Activated CD4-positive, alpha-beta T cell treated with anti-CD3 and anti-CD28 coated beads for 24 hours (primary cell): ENCODE measurements at places on chromosomes 2 and 18.

DNA sequence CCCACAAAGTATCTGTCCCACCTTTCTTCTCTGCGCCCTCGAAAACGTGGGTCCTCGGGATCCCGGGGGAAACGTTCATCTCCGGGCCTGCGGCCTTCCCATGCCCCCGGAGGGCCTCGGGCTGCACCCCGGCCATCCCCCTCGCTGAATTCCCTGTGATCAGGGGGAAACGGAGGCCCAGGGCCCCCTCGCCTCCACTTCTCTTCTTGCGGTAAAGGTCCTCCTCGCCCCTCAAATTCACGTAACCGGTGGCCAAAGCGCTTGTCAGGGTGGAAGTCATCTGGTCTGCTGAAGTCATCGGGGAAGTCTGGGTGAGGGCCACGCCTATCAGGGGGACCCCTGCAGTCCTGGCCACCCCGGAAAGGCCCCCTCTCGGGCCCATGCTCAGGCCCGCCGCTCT, 12.3 kb downstream of the SFT2D3 start:
- no peak for DNase-seq

GRCh38 chr2:101540518-101540917, 65.6 kb upstream of the RFX8 start:
- no peak for DNase-seq

- DNase-seq, result no peak
These were observed 339.9 kb upstream of the PKDCC start for GRCh38 chr2:41707790-41708451.

GRCh38 chr2:8538931-8539621, 142.8 kb upstream of the ID2 start:
- no peak for DNase-seq

DNA sequence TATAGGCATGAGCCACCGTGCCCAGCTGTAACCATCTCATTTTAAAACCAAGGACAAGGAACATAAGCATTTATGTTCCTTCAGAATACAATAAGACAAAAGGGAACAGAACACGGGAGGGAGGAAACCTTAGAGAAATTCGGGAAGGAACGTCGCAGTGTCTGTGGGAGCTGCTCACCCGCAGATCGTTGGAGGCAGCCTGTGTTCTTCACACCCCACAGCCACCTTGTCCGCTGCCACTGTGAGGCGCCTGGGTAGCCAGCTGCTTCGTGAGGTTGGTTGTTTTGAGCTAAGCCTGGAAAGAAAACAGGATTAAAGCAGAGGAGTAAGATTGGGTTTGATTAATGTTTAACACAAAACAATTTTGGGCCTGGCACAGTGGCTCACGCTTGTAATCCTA, 250.0 kb downstream of the FHOD3 start:
- no peak for DNase-seq

- no peak for DNase-seq
These were observed 44.5 kb downstream of the CYP26B1 start for GRCh38 chr2:72103161-72103560.

GRCh38 chr2:3805201-3805939, 102.0 kb downstream of the DCDC2C start:
- no peak for DNase-seq

DNA sequence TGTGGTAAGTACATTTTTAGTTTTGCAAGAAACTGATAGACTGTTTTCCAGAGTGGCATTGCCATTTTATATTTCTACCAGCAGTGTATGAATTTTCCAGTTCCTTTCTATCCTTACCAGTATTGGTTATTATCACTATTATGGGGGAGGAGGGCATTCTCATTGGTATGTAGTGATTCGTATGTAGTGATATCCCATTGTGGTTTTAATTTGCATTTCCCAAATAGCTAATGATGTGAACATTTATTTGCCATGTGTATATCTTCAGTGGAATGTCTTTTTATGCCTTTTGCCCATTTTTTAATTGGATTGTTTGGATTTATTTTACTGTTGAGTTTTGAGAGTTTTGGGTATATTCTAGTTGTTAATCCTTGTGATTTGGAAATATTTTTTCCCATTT, 16.9 kb downstream of the EIF5B start:
- DNase-seq, result no peak

DNA sequence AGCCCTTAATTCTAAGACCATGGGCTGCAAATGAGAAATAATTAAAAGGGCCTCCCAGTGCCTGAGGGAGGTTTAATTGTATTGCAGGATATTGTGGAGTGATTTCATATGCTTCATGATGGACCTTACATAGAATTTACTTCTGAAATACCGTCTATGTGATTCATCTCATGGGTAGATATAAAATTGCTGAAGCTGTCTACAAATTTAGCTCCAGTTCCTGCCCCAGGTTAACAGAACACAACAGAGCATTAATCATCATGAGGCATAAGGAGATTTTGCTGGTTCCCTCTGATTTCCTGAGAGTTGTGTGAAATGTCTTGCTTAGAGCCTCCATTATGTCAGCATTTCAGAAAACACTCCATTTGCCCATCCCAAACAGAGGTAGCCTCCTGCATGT, 770 bp downstream of the UPP2 start:
- no peak for DNase-seq

- no peak for DNase-seq
These were observed 292.9 kb downstream of the XIRP2 start for GRCh38 chr2:167181134-167181533.

GRCh38 chr2:48397846-48398245, 132.1 kb upstream of the STON1 start:
- DNase-seq, result no peak

DNA sequence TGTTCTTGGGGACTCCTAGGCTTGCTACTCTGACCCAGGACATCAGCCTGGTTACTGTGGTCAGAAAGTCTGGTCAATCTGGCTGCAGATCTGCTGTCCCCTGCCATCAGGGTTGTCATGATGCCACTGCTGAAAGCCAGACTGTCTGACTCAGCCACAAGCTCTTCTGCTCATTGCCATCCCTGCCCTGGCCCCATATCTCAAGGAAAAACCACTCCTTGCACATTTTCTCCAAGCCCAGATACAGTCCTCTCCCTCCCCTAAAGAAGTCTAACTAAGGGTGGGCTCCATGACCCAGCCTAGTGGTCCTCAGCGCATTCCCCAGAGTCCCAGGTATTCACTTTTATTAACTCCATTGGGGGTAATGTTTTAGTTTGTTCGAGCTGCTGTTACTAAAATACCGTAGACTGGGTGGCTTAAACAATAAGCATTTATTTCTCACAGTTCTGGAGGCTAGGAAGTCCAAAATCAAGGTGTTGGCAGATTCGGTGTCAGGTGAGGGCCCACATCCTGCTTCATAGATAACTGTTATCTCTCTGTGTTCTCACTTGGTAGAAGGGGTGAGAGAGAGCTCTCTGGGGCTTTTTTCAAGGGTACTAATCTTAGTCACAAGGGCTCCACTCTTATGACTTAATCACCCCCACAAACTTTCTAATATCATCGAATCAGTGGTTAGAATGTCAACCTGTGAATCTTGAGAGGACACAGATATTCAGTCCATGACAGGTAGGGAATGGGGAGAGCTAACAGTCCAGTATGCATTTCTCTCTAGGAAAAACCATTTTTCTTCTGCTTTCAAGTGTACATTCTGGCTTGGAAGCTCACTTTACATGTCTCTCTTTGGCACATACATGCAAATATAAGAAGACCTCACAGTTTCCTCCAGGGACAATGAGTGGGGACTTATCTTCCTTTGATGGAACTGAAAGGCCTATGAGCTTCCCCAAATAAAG, 94.8 kb upstream of the CXCR4 start:
- DNase-seq, result no peak
